HL-60 (cell line): ENCODE measurements at places on chromosomes 7 and 10.

GRCh38 chr10:47046321-47047126 is 135.3 kb downstream of the PTPN20 start:
- DNase-seq: no peak

GRCh38 chr10:131093346-131093745 is 218.2 kb downstream of the TCERG1L start:
- DNase-seq: no peak

GRCh38 chr7:6234384-6234783 is 38.0 kb downstream of the CYTH3 start:
- peak; percentile 13 for DNase-seq

- DNase-seq: no peak
Measured at GRCh38 chr7:1811850-1812508, 141.9 kb downstream of the ELFN1 start.

GRCh38 chr10:50528206-50528605 is 95.5 kb downstream of the SGMS1 start:
- DNase-seq: no peak

- DNase-seq: no peak
Measured at GRCh38 chr10:38102880-38103279, 8.7 kb downstream of the ZNF37A start.

GRCh38 chr7:90387470-90388240 is 15.6 kb upstream of the CLDN12 start:
- DNase-seq: no peak

DNA sequence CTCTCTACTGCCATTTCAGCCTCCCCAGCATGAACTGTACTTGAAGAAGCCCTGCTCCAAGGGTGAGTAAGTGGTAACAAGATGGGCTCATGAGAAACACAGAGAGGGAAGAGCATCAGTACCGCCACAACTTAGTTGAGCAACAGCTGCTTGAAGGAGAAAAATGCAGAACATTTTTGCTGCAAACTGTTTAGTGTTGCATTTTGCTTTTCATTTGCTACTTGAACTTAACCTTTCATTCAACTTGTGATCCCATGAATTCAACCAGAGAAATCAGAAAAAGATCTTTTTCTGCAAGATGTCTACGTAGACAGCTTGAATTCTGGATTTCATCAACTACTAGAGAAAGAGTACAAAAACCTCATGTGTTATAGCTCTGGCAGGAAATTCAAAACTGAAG is 40.7 kb downstream of the ANK3 start:
- DNase-seq: no peak

DNA sequence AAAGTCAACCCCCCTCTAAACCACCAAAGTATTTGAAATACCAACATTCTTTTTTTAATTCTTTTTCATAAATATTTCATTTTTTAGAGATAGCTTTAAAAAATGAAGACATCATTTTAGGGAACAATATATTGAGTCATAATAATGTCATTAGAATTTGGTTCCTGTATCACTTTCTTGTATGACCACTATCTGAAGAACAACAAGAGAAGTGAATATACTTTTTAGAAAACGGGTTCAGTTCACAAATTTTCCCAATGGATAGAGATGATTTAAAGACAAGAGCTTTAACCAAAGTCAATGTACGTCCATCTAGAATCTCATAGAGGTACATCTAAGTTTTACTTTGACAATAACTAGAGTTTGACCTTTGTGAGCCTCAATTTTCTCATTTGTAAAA is 48.2 kb downstream of the CUBN start:
- no peak for DNase-seq

DNA sequence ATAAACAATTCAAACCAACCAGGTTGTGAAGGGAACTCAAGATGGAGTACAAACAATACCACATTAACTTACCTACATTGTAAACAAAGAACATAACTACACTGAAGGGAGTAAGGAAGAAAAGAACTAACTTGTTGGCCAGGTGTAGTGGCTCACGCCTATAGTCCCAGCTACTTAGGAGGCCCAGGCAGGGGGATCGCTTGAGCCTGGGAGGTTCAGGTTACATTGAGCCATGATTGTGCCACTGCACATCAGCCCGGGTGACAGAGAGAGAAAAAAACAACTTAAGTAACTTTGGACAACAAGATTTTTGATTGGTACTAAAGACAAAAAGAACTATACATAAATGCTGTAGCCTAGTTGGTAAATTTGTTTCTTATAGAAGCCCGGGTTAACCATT is 68.8 kb downstream of the TRIL start:
- no peak for DNase-seq

DNA sequence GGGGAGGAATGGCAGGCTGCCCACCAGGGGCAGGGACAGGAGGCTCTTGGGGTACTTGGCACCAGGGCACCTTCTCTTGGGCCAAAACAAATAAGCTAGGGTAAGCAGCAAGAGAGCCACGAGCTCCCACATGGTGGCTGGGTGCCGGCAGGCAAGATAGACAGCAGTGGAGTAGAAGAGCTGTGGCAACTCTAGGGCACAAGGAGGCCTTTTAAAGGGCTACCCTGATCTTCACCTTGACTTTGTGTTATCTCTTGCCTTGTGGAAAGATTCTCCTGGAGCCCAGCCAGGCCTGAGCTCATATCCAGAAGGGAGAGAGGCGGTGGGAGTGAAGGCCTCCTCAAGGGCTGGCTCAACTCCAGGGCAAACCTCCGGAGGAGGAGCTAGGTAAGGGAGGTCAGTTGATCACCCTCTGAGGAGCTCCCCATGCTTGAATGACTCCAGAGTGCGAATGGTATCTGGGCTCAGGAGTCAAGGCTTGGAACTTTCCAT is at the start of gene CYP17A1:
CYP17A1 (minus strand) TSS at position 184 of the 492 bp plus-strand sequence; CDS start at position 132, 52 bp downstream.
- DNase-seq: no peak

DNA sequence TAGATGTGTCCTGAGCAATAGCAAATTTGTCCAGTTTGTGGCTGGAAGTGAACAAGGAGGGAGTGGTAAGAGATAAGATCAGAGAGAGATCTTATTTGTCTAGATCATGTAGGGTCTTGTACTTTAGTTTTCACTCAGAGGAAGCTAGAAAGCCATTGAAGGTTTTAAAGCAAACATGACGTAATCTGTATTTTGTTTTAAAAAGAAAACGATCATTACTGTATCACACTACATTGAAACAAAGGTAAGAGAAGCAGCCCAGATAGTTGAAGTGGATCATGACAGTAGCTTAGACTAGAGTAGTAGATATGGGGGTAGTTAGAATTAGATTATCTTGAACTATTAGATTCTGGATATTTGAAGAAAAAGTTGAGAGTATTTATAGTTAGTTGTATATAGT is 23.6 kb upstream of the ZNF804B start:
- DNase-seq: no peak

- DNase-seq: peak; percentile 24
Measured at GRCh38 chr10:98170249-98171117, 36.0 kb downstream of the R3HCC1L start.
